ENCODE measurements at places on chromosomes 4 and X.

DNA sequence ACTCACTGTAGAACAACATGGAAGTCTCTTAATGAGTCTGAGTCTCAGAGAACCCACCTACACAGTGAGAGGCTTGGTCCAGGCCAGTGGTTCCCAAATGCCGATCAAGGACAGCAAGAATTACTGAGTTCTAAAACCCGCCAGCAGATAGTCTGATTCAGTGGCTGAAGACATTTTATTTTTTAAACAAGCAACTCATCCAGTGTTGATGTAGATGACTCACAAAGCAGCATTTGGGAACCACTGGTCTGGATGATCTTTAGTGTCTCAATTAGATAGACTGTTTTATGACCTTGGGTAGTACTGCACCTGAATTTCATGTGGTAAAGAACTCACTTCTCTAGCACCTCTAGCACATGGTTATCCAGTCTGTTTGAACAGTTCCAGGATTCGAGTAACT lies 193.6 kb downstream of the FBXW7 start:
- no peak for DNase-seq

DNA sequence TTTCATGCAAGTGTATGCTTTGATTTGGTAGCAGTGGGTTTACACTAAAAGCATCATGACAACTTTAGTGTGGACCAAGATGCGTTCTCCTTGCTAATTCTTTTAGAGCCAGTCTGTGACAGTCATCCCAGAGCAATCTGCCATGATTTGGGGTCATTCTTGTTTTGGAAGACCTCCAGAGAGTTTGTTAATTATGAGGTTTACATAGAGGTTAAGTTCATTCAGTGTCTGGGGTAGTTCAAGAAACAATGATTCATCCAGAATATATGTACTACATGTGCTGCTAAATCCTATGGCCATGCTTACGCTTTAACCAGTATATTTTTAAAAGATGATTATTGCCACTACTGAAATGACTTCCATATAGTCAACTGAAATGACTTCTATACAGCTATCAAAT lies 328.5 kb upstream of the AGA start:
- DNase-seq, result no peak

GRCh38 chr4:2388429-2389182 lies 29.8 kb downstream of the ZFYVE28 start:
- no peak for DNase-seq

GRCh38 chrX:43882294-43882681 lies at the start of gene MAOB:
Gene MAOB, minus strand, starts transcription at chrX:43882450. Its CDS starts 151 bp downstream, at chrX:43882299.
- no peak for DNase-seq

- no peak for DNase-seq
These were observed 53.4 kb downstream of the PPEF2 start for GRCh38 chr4:75848891-75849290.

DNA sequence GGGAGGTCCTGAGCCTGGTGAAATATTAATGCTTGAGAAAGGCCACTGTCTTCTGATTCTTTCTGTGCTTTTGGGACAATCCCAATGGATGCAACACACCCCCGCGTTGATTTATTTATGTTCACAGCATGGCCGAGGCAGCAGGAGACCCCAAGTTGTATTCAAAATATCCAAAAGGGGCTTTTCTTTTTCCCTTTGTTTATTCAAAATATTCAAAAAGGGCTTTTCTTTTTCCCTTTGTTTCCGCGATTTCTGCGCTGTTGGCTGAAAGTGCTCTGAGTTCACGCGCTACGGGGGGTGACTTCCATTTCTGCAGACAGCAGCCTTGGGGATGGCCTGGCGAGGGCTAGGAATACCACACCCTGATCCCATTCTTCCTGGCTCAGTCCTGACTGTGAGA lies 59.5 kb upstream of the PPP2R3B start:
- no peak for DNase-seq

- DNase-seq, result no peak
These were observed 26.2 kb upstream of the MAP9 start for GRCh38 chr4:155402941-155403340.

GRCh38 chr4:109989618-109990017 lies 76.9 kb downstream of the EGF start:
- no peak for DNase-seq

DNA sequence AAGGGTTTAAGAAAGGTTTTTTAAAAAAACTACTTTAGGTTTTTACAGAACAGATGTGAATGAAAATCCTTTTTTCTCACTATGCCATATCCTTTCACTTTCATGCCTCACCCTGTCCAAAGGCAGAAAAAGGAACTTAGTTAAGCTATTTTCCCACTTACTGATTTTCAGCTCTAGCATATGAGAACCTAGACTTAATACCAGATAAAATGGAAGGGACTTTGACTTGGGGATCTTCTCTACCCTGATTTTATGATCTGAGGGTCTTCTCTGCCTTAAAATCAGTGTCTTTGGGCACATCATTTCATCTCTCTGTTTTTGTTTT lies 42.4 kb downstream of the FNIP2 start:
- DNase-seq, result no peak

- no peak for DNase-seq
These were observed 8.3 kb downstream of the SLITRK2 start for GRCh38 chrX:145825896-145826295.

DNA sequence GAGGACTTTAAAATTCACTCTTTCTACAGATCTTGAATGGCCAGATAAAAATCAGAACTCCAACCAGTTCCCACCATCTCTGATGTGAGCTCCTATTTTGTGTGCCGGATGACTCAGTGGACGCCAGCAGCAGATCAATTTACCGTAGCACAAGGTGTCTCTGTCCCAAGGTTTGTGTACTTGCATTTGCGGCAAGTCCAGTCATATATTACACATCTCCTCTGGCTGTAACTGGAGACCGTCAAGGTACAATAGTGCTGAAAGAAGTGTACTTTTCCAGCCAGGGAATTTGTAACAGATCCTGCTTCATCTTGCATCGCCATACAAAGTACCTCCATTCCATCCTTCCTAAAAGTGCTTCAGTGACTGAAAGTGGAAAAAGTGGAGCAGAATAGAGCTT lies 108.2 kb upstream of the SORBS2 start:
- DNase-seq, result no peak

DNA sequence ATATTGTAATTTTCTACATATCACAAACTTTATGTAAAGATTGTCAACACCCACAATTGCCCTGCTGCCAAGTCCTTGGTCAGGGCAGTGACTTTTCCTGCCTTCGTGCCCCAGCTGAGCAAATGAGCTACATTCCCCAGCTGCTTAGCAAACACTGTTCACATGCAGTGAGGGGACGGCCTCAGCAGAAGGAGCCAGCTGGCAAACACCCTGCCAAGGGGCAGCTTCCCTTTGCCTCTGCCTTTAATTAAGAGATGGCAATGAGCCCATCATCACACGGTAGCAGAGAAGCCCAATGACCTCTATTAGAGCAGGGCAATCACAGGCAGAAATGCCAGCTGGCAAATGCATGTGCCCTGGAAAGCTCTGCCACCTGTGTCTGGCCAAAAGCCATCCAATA lies 253.4 kb downstream of the EPHA5 start:
- DNase-seq, result no peak

DNA sequence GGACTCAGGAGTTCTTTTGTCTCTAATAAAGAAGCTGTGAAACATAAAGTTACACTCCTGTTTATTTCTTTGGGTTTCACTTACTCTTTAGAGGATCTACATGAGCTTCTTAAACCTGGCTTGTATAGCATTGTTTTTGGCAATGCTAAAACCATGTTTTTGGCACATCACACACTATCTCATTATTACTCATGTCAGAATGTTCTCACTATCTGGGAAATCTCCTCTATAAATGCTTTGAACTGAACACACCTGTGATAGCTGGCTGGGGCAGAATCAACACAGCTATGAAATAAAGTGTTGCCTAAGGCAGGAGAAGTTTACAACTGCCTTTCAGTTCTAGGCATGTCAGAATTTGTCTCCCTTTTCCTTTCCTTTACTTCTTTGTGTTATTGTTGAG lies 52.6 kb downstream of the SULT1B1 start:
- DNase-seq, result no peak

GRCh38 chr4:66640233-66640990 lies 904.9 kb downstream of the CENPC start:
- DNase-seq, result no peak

DNA sequence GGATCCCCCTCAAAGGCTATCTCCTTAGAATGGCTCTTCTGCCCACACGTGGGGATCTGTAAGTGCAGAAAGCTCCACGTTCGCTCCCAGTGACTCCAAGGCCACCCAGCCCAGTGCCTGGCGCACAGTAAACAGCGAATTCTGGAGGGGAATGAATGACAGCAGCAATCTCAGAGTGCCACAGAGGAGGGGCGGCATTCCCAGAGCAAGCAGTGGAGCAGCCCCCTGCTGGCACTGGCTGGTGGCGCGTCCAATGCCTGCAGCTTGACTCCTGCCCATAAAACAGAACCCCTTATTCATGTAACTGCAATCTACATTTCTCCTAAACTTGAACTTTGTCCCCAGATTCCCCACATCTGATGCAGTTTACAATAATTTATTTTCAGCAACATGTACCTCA lies 6.9 kb upstream of the HELT start:
- no peak for DNase-seq

- no peak for DNase-seq
These were observed 90.6 kb downstream of the SORBS2 start for GRCh38 chr4:185721190-185722028.

DNA sequence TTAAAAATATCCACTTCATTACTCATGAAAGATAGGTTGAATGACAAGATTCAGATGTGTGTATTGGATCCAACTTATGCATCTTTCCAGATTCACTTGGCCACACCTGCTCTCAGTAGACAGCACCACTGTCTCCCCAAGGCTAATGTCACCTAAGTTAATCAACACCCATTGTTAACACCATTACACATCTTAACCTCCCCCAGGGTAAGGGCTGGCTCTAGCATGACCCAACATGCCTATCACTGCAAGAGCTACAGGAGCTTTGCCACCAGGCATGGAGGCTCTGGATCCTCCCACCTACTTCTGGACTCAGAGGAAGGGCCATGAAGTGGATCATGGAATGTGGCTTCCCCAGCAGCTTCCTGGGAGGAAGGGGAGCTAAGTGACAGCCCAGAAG lies 32.8 kb upstream of the LSM6 start:
- no peak for DNase-seq

GRCh38 chr4:136281889-136282288 lies 1250.4 kb downstream of the PCDH18 start:
- no peak for DNase-seq

DNA sequence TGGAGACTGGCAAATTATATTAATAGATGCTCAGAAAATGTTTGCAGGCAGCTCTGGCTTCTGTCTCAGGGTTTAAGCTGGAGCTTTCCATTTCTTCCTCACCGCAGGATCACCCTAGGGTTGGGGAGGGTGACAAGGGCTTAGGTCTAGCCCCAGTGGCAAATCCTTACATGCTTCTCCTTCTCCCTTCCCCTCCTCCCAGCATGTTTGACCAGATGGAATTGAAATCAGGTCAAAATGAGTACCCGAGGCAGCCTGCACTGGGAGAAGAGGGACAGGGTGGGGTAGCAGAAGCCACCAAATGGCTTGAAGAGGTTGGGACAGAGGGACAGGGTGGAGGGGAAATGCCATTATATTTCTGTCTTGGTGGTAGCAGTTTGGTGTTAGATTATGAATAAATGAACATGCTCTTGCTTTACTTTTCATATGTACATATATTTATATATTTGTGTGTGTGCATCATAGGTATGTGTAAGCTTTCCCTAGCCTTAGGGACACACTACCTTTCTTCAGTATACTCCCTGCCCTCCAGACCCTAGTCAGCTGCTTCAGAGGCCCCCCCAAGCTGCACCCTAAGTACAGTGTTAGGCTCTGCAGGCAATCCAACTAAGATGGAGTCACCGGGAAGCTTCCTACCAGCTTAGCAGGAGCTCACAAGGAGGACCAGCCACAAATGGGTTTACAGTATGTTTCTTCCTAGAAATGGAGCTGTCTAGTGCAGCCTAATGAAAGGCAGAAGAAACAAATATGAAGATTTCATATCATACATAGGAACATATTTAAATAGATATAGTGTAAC lies 1.8 kb downstream of the TMEM35A start:
- no peak for DNase-seq

DNA sequence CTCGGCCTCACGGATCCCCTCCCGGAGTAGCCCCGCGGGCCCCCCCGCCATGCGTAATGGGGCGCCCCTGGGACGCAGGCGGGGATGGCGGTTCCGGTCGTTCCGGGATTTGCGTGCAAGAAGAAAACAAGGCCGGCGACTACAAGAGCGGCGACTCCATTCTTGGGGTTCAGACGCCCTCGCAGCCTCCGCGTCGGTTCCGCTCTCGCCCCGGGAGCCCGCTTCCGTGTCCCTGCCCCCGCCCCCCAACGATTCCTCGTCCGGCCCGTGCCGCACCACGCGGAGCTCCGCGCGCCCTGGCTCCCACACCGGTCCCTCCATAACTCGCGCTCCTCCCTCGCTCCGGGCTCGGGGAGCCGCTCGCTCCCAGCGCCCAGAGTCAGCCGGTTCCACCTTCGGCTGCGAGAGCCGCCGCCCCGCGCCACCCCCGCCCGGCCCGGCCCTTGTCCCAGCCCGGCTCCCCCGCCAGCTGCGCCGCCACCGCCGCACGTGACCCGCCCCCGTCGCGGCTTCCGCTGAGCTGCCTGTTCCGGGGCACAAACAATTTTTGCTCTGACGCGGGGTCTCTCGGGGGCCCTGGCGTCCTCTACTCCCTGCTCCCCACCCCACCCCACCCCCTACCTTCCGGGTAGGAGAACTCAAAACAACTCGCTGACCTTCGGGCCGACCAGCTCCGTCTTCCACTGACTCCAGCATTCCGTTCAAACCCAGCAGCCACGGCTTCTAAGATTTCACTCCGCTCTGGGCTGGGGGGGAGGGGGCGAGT lies 78.8 kb upstream of the BCOR start:
- DNase-seq, result peak; percentile 68

- no peak for DNase-seq
These were observed 106.8 kb upstream of the NKX1-1 start for GRCh38 chr4:1512738-1513660.

DNA sequence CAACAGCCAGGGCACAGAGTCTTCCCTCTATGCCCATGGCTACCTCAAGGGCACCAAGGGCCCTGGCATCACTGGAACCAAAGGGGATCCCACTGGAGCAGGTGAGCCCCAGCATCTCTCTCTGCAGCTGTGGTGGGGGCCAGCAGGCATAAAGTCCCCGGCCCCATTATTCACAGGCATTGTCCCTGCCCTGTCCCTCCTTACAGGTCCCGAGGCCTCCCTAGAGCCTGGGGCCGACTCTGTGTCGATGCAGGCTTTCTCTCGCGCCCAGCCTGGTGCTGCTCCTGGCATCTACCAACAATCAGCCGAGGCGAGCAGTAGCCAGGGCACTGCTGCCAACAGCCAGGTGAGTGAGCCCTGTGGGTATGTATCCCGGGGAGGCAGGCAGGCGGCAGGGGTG lies 12.3 kb upstream of the UBA1 start:
- no peak for DNase-seq
